Stimulated activated CD4-positive, alpha-beta T cell treated with anti-CD3 and anti-CD28 coated beads, Interleukin-1b, Interleukin-23, amount 100 ng/mL, for 1 hour (primary cell): ENCODE measurements at places on chromosomes 11 and 22.

DNA sequence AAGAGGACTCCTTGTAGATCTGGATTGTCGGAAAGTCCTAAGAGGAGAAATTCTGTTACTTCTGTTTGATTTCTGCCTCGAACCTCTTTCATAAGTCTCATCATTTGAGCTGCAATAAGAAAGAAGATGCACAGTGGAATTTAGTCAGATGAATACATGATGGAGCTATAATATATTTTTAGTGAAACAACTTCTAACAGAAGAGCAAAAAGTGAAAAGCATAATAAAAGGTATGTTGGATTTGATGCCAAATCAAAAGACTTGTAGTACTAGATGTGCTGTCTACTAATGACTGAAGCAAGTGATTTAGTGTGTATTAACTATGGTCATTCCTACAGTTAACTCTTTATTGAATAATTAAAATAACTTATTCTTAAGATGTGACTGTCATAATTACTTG, at the start of gene OR5AP2:
Gene OR5AP2, minus strand, starts transcription at position 101 of the 400 bp plus-strand sequence. Its CDS starts 0 bp downstream, at position 101.
- no peak for DNase-seq

DNA sequence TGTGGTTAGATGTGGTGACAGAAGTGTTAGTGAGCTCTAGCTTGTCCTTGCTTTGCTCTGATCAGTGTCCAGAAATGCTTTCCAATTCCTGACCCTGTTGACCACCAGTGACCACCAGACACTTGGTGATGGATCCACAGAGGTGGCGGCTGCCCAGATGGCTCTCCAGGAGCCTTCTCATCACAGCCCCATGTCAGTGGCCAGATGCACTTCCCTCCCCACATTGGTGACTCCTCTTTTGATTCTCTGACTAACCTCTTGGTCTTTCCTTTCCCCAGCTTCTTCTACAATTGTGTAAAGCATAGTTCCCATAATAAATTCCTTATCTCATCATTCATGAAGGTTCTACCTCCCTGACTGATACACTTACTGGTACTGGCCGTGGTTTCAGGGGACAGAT, 40.1 kb upstream of the CXCR5 start:
- DNase-seq, result no peak

DNA sequence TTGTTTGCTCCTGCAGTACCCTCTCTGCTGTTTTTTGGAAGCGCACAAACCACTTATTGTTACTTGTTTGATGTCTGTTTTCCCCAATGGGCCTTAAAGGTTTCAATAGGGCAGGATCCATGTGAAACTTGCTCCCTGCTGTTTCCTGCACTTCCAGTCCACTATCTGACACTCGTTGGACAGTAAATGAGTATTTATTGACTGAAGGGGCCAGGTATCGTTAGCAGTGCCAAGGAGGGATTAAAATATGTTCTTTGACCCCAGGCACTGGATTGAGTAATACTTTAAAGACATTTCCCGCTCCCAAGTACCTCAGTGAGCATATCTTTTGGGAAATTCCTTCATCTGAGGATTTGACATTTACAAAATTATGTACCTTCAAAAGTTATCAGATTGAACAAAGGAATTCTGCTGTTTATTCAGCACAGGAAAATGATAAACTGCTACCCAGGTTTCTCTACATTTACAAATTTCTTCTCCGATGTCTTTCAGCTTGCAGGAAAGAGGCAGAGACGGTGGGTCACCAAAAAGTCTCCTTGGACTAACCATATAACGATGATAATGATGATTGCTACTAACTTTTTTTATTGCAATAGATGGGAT, 23.3 kb upstream of the OR9Q2 start:
- no peak for DNase-seq

DNA sequence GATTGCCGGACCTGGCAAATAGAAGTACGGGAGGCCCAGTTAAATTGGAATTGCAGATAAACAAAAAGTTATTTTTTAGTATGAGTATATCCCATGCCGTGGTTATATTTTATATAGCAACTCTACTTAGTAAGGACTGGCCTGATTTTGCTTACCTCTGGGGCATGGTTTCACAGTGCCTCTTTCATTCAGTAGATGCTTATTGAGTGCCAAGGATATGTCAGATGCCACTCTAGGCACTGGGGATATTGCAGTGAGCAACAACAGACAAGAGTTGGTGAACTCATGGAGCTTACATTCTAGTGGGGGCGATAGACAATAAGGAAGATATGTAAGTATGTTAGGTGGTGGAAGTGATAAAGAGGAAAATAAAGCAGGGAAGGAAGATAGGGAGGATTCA, 112.2 kb downstream of the TEAD1 start:
- DNase-seq, result no peak

- no peak for DNase-seq
Observed at GRCh38 chr11:60984149-60984548, 12.7 kb downstream of the CD6 start.

DNA sequence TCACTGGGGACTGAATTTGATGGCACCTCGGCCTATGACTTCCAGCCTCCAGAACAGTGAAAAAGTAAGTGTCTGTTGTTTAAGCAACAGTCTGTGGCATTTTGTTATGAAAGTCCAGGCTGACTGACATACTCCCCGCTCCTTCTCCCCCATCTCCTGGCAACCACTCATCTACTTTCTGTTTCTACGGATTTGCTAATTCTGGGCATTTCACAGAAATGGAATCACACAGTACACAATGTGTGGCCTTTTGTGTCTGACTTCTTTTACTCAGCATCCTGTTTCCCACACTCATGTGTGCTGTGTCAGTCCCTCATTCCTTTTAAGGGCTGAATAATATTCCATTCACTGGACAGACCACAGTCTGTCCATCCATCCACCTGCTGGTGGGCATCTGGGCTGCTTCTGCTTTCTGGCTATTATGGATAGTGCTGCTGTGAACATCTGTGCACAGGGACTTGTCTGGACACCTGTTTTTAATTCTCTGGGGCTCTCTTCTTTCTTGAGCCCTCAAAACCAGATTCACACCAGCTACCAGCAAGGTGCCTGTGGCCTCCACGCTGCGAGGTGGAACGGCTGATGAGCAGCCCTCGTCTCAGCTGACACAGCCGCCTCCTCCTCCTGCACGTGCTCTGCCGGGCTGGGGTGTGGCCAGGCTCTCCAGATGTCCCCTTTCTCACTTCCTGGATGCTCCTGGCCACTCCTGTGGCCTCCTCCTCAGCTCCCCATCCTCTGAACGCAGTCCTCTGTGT, 333.1 kb downstream of the CTTN start:
- DNase-seq, result no peak

DNA sequence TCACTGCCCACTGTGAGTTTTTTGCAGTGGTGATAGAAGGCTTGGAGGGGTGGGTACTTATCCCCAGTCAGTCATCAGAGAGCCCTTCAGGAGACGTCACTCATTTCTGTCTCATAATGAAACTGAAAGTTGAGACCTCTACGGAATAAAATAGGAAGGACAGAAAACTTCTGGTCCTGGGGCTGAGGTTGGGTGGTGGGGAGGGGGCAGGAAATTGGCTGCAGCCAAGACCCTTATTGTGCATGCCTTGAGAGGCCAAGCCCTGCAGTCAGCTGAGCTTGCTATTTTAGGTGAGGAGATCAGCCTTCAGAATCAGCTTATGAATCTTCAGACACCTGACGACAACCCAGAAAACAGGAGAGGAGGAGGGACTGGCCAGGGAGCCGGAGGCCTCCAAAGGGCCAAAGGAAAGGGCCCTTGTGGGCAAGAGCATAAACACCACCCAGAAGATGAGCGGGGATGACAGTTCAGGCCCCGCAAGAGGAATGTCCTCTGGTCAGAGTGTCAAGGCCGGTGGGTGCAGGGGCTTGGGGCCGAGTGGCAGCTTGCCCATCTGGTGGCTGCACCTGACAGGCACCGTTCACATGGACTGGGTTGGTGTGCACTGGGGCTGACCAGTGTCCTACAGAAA, 17.9 kb upstream of the ADA2 start:
- DNase-seq, result no peak

DNA sequence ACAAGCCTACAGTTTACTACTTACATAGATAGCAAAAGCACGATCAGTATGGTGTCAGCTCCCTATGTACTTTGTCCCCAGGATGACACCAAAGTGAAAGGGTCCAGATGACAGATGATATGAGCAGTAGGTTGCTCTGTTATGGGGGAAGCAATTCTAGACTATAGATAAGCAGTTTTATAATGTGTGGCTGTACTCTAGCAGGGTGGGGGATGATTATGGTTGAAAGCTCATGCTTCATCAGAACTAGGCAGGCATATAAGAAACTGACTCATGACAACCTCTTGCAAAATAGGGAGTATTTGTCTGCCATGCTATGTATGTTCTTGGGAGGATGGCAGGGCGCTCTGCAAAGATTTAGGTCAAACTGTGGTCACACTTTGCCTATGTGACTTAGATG, 158.2 kb upstream of the ZBED5 start:
- no peak for DNase-seq

DNA sequence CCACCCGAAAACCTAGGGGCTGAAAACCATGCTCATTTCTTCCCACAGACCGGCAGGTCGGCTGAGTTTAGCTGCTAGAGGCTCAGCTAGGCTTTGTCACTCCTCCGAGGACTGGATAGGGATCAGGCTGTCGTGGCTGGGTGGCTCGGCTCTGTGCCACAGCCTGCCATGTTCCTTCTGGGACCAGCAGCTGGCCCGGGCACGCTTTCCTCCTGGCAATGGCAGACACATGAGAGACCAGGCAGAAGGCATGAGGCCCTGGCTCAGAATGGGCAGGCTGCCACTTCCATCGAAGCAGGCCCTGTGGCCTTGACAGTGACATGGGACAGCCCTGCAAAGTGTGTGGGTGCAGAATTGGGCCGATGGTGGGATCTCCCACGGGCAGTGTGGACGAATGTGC, 20.9 kb downstream of the PARVG start:
- no peak for DNase-seq

DNA sequence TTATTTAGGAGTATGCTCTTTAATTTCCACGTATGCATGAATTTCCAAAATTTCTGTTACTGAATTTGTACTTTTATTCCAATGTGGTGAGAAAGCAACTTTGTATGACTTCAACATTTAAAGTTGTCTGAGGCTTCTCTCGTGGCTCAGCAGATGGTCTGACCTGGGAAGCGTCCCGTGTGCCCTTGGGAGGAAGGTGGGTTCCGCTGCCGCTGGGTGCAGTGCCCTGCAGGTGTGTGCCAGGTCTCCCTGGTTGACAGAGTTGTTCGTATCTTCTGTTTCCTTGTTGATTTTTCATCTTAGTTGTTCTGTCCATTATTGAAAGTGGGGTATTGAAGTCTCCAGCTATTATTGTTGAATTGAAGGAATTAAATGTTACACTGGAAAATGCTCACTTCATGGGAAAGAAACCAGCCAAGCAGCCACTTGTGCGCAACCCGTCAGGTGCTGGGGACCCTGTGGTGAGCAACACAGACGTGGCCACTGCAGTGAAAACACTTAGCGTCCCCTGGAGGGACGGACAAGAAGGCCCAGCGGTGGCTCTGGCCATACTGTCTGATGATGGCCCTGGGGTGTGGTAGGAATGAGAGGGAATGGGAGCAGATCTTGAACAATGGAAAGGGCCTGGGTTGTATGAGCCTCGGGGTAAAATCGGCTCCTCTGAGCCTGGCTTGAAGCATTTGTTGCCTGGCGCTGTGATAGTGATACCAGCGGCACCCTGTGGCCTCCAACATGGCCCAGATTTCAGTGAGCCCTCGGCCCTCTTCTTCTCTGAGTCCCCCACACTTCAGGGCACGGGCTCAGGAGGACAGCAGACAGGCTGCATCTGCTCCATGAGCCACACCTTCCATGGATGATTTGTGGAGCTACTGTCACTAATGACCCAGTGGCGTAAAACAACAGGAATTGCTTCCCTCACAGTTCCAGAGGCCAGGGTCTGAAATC, 31.5 kb upstream of the KRTAP5-7 start:
- DNase-seq, result no peak

- DNase-seq, result no peak
Observed at GRCh38 chr22:20013382-20013871, 3.2 kb downstream of the ARVCF start.

GRCh38 chr11:10390375-10390774, 64.7 kb upstream of the AMPD3 start:
- DNase-seq, result no peak

- DNase-seq, result no peak
Observed at GRCh38 chr22:18078329-18079041, 695 bp downstream of the PEX26 start.

- DNase-seq, result no peak
Observed at GRCh38 chr11:76339221-76339620, 41.7 kb downstream of the THAP12 start.

DNA sequence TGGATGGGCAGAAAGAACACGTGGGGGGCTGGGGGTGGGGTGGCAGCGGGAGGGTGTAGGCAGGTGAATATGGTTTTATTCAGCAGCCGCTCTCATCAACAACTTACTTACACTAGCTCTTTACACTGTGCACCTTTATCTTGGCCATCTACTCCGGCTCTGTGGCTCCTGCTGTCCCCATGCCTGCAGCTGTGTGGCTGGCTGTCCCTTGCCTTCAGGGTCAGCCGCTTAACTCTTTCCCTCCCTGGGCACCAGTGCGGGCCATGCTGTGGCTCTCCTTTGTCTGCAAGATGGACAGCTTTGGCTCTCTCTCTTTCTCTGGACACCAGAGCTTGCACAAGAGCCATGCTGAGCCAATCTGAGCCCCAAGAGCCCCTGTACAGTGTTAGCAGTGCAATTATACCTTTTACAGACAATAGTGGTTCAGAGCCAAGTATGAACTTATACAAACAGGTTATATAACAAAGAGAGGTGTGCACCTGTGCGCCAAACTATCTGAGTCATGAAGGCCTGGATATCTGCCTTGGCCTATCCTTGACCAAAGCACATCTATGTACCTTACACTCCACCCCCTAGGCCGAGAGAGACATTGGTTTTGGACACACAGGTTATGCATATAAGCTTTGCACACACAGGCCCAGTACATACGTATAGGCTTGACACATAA, 94.3 kb upstream of the CTSC start:
- no peak for DNase-seq

DNA sequence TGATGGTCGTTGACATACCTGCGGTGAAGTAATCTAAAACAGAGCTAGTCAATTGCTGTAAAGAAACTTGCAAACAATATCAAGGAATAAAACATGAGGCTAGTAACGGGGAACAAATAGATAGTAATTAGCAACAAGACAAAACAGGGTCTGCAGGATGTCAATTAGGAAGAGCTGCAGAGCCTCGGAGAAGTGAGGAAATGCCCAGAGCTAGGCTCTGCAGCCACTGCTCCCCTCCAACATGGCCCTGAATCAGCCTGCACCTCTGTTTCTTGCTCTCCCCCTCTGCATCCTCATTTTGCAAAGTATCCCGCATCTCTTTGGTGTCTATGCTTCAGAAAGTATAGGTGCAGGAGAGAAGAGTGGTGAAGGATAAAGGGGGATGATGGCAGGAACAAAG, 507.4 kb upstream of the FAT3 start:
- no peak for DNase-seq

GRCh38 chr11:111557425-111558111, 17.0 kb downstream of the LAYN start:
- DNase-seq, result no peak

- no peak for DNase-seq
Observed at GRCh38 chr11:126210871-126211235, 597 bp downstream of the RPUSD4 start.
